ENCODE measurements at places on chromosomes 6 and 20. TPM values are rescaled to one million over a fixed set of nuclear protein-coding genes. Genes with fewer than 3 reads are reported as not detected.

DNA sequence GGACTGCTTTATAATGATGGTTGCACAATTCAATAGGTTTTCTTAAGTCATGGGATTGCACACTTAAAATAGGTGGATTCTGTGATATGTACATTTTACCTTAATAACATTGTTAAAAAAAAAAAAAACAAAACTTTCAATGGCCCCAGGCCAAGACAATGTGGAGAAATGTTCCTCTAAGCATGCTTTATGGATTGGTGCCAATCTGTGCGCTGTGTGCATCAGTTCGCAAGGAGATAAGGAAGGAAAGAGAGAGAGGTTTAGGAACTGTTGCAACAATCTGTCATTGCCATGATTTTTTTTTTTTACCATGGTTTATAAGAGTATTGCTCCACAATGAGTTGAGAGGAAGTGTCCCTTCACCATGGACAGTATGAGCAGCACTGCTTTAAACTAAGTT lies 399.6 kb downstream of the PTPRT start:
- no peak for DNase-seq

GRCh38 chr20:24908642-24909041 lies 40.4 kb upstream of the CST7 start:
- DNase-seq: no peak

- DNase-seq: no peak
Measured at GRCh38 chr20:18973529-18974173, 160.1 kb downstream of the SCP2D1 start.

The CRISP2 gene
- total RNA-seq: not detected

The ZNF165 gene
- 2.1 TPM for total RNA-seq

The SALL4 gene
- not detected for total RNA-seq

DNA sequence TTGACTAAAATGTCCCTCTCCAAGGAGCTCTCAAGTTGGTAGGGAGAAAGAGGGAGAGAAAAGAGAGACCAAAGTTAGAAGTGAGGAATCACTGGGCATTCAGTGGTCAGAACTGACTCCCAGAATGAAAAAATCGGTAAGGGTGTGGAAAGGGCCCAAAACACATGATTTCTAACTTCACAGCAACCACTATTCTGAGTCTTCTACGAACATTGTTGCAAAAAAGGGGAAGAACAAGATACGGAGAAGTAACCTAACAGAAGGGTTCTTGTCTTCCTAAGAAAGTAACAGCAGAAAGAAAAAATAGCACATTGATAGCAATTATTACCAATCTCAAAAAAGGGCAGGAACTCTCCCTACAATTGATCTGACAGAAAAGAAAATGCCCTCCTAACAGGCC lies 65.6 kb downstream of the ATP9A start:
- no peak for DNase-seq

- no peak for DNase-seq
Measured at GRCh38 chr6:52305948-52306767, 21.6 kb upstream of the MCM3 start.

GRCh38 chr6:75466636-75467035 lies 27.0 kb downstream of the FILIP1 start:
- no peak for DNase-seq

DNA sequence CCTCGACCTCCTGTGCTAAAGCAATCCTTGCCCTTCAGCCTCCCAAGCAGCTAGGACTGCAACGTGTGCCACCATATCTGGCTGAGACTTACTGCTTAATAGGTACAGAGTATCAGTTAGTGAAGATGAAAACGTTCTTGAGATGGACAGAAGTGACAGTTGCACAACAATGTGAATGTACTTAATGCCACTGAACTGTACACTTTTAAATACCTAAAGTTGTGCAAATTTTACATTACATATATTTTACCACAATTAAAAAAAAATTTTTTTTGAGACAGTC lies 25.9 kb downstream of the NUDT3 start:
- no peak for DNase-seq

DNA sequence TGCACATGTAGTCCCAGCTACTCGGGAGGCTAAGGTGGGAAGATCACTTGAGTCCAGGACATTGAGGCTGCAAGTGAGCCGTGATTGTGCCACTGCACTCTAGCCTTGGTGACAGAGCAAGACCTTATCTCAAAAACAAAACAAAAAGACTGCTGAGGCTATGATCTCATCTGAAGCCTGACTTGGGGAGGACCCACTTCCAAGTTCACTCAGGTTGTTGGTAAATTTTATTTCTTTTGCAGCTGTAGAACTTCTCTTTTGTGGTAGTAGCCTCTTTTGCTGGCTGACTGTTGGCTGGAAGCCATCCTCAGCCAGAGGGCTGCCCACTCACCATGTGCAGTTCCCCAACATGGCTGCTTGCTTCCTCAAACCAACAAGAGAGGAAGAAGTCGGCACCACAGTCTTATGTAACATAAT lies 36.8 kb upstream of the ME1 start:
- DNase-seq: peak; percentile 64

The GSTA3 gene
- total RNA-seq: 12.4 TPM

- no peak for DNase-seq
Measured at GRCh38 chr6:118298476-118299427, 249.3 kb upstream of the PLN start.

GRCh38 chr6:169786349-169786748 lies 34.9 kb downstream of the ERMARD start:
- DNase-seq: no peak

The MYBL2 gene
- 1.0 TPM for total RNA-seq

The PRSS35 gene
- total RNA-seq: 0.42 TPM

The PGC gene
- total RNA-seq: not detected

- no peak for DNase-seq
Measured at GRCh38 chr6:63278916-63279315, 40.9 kb downstream of the LGSN start.

The APCDD1L gene
- 1.1 TPM for total RNA-seq

- DNase-seq: no peak
Measured at GRCh38 chr6:87858440-87858839, 156.4 kb upstream of the AKIRIN2 start.

- no peak for DNase-seq
Measured at GRCh38 chr6:25017932-25018567, 82.3 kb upstream of the RIPOR2 start.

The TFAP2A gene
- 97.0 TPM for total RNA-seq

DNA sequence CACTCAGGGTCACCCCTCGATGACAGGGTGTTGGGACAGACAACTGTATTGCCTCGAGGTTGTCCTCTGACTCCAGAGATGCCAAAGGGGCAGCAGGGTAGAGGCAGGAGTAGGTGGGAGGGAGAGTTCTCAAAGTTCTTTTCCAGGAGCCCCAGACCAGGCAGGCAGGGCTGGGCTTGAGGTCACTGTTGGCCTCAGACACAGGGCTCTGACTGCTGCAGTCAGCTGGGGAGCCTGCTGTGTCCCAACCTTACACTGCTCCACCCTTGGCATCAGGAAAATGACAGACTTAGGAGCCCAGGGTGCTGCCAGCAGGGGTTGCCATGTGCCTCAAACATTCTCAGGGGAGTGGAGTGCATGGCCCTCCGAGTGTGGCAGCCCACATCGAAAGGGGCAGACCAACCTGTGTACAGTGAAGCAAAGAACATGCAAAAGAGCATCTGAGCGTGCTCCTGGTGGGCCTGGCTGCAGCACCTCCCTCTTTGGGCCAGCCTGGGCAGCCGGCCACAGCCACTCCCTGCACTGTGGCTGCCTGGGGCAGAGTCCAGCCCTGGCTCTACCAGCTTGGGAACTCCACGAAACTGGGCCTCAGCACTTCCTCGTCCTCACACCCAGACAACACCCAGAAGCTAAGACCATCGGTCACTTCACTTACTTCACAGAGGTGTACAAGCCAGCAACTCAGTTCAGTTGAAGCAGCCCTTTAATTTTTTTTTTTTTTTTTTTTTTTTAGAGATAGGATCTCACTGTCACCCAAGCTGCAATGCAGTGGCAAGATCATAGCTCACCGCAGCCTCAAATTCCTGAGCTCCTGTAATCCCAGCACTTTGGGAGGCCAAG lies 24.0 kb downstream of the C6orf132 start:
- no peak for DNase-seq

The WFDC12 gene
- not detected for total RNA-seq

DNA sequence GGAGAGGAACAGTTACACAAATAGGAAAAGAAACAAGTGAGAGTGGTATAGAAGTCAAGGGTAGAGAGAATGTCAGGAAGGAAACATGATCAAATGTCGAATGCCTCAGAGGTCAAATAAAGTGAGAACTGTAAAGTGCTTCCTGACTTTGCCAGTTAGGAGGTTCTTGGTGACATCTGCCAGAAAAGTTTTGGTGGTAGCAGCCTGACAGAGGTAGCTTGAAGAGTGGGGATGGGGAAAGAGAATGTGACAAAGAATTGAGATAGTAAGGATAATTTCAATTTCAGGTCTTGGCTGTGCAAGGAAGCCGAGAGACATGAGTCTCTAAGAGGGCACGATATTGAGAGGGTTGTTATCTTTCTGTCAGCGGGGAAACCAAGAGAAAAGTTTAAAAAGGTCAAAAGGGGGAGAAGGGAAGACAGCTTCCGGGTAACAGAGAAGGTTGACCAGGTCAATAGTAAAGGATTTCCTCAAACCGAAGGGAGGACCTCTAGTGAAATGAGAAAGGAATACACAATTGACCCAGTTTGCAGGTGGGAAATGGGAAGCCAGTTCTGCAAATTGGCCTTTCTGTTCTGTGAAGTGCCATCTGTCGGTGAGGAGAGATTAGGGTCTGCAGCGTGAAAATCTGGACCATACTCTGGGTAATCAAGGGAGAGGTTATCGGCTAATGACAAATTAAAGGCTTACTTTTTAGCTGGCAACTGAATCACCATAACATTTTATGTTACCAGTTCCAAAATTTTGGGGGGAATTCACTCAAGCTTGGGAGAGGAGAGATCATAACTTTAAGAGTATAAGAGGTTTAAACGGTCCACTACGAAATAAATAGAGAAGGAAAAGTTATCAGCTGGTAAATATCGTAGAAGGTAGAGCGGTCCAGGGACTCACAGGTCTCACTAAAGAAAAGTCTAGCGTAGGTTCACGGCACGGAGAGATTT lies 973 bp upstream of the BRD2 start:
- DNase-seq: no peak

DNA sequence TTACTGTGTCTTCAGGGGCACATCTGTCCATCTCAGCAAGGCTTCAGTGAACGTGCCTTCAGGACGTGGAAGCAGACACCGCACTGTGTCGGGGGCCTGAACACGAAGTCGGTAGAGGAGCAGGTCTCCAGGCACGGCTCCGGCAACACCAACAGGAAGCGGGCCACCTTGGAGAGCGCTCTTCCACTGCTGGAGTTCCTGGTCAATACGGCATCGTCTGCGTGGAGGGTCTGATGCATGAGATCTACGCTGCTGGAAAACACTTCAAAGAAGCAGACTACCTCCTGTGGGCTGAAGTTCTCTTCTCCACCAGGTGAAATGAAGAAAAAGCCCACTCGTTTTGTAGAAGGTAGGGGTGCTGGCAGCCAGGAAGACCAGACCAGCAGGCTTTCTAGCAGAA lies 69.3 kb upstream of the SLCO4A1 start:
- DNase-seq: no peak

The TCF15 gene
- total RNA-seq: not detected

The C6orf118 gene
- not detected for total RNA-seq

DNA sequence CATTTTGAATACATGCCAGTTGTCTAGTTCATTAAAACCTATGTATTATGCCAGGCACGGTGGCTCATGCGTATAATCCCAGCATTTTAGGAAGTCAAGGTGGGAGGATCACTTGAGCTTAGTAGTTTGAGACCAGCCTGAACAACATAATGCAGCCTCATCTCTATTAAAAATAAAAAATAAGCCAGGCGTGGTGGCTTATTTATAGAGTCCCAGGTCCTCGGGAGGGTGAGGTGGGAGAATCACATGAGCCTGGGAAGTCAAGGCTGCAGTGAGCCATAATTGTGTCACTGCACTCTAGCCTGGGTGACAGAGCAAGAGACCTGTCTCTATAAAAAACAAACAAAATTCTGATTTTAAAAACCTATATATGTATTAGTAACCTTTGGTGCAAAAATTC lies 27.5 kb downstream of the ORC3 start:
- DNase-seq: no peak

DNA sequence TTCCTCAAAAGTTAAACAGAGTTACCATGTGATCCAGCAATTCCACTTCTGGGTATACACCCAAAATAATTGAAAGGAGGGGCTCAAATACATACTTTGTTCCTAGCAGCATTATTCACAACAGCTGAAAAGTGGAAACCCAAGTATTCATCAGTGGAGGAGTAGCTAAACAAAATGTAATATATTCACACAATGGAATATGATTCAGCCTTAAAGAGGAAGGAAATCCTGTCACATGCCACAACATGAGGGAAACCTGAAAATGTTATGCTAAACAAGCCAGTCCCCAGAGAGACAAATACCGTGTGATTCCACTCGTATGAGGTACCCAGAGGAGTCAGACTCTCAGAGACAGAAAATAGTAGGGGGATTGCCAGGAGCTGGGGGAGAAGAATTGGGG lies 44.5 kb downstream of the PXDC1 start:
- no peak for DNase-seq

The ROS1 gene
- total RNA-seq: 0.49 TPM

The LCA5 gene
- 2.6 TPM for total RNA-seq

The SLC22A2 gene
- not detected for total RNA-seq

GRCh38 chr6:105626295-105627158 lies 223.6 kb upstream of the PREP start:
- DNase-seq: no peak

DNA sequence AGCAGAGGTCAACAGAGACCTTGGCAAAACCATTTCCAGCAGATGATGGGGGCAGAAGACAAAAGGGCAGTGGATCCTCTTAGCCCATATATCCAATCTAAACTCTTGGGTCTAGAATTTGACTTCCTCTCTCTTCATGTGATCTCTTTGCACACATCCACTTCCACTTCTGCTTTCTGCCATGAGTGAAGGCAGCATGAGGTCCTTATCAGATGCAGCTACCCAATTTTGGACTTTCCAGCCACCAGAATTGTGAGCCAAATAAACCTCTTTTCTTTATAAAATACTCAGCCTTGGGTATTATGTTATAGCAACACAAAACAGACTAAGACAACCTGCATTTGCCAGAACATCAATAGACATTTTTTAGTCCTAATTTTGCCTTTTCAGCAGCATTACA lies 191.6 kb downstream of the ADAT2 start:
- DNase-seq: no peak

DNA sequence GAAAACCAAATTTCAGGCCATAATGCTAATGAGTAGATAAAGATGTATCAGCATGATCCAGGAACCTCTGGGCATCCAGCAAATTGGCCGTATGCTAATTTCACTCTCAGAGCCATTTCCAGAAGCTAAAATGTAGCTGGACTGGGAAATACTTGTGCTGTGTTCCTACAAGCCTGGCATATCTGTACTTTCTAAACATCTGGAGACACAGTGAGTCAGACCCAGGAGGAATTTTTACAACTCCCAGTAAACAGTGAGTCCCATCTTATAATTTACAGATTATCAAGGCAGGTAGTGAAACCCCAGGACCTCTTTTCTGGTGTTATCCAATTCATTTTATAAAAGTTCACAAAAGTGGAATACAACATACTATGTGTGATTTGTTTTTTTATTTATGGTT lies 683.0 kb upstream of the ADGRB3 start:
- no peak for DNase-seq

The PPIL6 gene
- 4.5 TPM for total RNA-seq

- DNase-seq: no peak
Measured at GRCh38 chr20:22924949-22925612, 110.0 kb upstream of the SSTR4 start.
